ENCODE measurements at places on chromosomes 16 and 17. TPM values are rescaled to one million over a fixed set of nuclear protein-coding genes. Genes with fewer than 3 reads are reported as not detected.

RARA gene
- total RNA-seq, result 43.8 TPM

CDRT15 gene
- not detected for total RNA-seq

OR3A3 gene
- not detected for total RNA-seq

- no peak for DNase-seq
Measured at GRCh38 chr16:52367821-52368220, 179.1 kb downstream of the TOX3 start.

DNA sequence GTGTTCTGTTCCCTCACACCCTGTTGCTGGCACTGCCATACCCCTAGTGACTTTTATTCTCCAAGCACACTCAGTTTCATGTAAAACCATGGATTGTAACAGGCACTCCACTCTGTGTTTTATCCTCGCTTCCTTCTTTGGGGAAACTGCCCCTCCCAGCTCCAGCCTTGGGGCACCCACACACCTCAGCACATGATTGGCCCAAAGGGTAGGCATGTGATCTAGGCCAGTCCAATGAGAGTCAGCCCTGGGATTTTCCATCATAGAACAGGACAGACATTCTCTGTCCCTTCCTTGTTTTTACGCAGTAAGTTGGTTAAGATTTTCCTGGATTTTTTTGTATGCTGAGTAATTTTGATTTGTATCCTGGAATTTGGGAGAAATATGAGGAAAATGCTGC lies 115.4 kb downstream of the C16orf95 start:
- DNase-seq, result no peak

DNA sequence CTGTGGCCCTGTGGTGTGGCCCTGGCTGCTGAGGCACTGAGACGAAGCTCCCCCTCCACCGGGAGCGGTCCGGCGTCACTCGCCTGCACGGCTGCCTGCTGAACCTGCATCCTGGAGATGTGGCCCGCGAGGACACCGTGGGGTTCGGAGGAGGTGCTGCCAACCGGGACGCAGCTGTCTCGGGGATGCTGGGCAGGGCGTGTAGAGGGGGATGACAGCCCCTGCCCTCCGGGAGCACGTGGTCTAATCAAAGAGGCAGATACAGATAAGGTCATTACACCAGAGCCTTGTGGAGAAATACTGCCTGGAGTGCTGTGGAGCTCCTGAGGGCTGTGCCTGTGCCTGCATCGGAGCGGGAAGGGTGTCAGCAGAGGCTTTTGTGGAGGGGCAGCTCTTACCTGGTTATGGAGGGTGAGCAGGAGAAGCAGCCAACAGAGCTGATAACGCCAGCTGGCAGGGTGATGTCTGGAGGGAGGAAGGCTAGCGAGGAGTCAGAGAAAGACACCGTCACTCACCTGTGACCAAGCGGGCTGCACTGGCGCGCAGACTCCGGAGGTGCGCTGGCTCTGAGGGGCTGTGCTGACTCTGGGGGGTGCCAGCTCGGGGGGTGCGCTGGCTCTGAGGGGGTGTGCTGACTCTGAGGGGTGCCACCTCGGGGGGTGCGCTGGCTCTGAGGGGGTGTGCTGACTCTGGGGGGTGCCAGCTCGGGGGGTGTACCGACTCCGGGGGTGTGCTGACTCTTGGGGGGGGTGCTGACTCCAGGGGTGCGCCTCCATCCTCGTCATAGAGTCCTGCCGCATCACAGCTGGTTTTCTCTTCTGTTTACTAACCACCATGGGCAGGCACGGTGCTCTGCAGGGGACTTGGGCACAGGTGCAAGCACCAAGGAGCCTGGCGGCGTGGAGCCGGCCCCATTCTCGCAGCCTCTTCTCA lies 104.7 kb upstream of the CHMP6 start:
- DNase-seq, result peak; percentile 13

DNA sequence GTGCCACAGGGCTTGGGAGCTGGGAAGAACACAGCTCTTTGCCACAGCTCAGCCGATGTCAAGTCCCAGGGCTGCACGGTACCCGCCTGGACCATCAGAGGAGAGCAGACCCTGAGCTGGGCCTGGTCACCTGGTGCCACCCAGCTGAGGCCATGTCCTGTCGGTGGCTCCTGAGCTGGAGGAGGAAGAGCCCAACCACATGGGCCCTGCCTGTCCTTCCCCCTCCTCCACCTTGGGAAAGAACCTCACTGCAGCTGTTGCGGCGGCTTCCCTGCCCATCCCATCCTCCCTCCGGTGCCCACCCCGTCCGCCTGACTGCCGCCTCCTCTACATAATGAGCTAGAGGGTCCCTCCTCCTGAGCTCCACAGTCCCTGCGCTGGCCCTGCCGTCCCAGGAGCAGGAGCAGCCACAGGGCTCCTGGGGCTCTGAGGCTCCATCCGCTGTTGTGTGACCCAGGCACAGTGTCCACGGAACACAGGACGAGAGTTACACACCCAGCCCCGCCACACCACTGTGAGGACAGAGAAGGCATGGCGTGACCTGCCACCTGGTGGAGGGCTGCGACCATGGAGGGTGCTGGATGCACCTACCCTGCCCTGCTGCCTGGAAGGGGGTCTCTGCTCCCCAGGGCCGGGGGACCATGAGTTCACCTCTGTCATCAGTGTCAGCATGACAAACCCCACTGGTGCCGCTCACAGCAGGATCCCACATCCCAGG lies 21.4 kb upstream of the CHMP6 start:
- no peak for DNase-seq

- no peak for DNase-seq
Measured at GRCh38 chr16:76668207-76668725, 391.1 kb downstream of the CNTNAP4 start.
